ENCODE measurements at places on chromosomes 3 and 15.

GRCh38 chr3:16728770-16729745, 123.8 kb upstream of the DAZL start:
- no peak for DNase-seq

- DNase-seq = no peak
These were observed 168.1 kb downstream of the VPS13C start for GRCh38 chr15:61892140-61892539.

DNA sequence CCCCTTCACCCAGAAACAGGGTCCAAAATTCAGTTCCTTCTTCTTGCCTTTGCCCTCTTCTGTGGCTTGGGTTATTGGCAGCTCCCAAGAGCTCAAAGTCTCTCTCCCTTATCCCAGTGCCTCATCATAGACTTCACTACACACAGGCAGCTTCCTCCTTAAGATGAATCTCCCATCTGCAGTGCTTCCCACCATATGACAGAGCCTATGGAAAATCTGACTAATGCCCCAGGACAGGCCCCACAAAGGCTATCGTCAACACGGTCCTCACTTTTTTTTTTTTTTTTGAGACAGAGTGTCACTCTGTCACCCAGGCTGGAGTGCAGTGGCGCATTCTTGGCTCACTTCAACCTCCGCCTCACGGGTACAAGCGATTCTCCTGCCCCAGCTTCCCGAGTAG, 194.1 kb downstream of the MEX3B start:
- no peak for DNase-seq

GRCh38 chr3:169315996-169316395, 347.5 kb downstream of the MECOM start:
- DNase-seq = no peak

- no peak for DNase-seq
These were observed 60.5 kb downstream of the RAB7A start for GRCh38 chr3:128786434-128787020.

DNA sequence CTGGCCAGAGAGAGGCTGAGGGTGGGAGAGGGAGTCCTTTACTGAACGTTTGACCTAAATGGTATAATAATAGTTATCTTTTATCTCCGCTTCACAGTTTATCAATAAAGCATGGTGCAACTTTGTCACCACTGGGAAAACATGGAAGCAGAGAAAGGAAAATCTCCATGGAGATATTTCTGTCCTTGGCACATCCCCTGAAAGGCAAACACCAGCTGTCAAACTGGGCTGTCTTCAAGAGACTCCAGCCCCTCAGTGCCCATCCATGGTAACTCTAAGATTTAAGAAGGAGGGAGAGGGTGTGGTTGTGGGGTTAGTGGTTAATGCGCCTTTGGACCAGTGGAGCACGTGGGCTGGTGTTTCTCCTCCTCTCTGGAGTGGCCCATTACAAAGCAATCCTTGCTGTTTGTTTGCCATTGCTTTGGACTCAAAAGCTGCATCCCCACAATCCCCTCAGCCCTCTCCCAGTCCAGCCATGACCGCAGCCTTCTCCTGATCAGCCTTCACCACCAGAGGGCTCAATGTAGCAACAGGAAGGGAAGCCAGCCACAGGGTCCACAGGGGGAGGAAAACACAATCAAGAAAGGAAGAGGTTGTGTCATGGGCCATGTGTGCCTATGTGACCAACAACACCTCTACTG, 38.2 kb upstream of the FAM174B start:
- DNase-seq = no peak

DNA sequence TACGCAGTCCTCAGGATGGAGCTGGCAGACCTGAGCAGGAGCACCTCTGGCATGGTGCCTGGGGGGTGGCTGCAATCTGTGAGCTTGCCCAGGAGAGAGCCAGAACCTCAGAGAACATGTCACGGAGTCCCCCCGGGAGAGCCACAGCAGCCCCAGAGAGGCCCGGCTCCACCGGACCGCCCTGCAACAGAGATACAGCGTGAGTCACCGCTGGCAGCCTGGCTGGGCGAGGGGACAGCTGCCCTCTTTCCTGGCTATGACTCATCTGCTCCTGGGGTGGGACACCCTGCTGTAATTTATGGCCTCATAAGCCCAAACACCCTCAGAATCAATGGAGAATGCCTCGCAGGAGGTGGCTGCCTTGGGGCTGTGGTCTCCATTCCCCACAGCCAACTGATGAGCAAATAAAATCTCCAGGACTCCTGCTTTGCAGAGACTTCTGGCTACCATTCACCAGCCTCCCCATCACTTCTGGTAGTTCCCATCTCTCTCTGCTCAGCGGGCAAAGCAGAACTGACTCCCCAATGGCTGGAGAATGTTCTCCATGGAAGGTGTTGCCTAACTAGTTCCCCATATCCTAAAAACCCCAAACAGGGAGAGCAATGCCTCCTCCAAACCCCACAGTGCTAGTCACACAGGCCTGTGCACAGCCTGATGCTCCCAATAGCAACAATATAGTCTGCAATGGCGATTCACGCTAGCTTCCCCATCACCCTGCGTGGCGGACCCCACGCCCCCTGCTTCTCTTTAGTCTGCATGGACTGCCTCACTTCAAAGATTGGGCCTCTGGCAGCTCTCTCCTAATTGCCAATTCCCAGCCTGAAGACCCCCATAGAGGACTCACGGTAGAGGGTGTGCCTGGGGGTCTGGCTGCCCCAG, 21.6 kb downstream of the ACSBG1 start:
- no peak for DNase-seq

DNA sequence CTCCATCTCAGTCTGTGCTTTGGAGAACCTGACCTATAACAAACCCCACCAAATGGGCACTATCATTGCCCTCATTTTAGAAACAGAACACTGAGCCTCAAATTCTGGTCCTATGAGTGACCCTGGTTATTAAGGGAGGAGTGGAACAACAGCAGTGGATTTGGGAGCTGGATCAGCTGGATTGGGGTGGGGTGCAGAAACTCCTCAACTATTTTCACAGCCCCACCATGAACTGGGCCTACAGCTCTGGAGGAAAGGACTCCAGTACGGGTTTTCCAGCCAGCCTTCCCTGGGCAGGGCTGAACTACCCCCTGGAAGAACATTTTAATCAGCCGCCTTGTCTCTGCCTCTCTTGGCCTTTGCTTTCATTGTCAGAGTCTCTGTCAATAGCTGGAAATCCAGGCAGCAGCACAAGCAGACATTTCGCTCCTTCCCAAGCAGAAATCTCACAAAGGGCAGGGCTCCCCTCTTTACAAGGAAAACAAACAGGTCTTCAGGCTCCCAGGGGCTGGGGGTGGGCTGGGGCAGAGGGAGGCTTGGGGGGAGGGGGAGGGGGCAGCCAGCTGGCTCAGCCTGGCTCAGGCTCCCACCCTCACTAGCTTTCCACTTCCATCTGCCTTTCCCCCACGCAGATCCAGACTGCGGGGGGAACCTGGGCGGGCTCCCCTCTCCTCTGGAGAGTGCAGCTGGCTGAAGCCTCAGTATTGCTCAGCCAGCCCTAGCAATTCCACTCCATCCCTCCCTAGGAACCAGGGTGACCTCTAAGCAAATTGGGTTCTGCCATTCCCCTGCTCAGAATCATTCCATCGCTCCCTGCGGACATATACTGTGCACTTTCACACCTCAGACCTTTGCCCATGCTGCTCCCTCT, 13.7 kb upstream of the TLE3 start:
- DNase-seq = peak; percentile 79

DNA sequence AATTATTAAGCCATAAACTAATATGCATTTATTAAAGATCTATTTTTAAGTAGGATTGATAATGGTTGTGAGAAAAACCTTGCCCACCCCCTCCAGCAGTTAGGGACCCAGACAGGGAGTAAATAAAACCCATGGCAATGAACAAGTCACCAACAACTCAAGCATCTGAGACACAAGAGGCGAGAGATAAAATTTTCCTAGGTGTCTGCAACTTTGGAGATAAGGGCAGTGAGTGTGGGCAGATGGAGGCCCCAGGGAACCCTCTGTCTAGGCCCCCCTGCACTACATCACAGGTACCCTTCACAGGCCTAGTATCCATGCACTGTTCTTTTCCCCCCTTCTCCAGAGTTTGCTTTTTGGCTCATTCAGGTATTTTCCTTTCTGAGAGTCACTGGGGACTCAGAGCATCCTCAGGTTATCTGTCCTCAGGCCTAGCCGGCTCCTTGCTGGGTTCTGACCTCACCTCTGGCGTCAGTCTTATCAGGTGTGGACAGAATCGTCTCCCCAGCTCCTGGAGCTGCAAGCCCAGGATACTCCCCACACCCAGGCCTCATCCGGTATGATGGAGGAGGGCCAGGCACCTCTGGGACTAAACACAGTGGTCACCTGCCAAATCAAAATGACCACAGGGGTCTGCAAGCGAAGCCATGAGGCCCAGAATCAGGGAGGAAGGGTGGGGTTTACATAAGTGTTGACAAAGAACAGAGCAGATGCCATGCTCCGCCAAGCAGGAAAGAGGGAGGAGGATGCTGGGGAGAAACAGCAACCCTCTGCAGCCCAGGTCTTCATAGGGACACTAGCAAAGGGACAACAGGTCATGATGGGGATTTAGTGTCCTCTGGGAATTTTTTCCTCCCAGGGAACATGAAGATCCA, 50.4 kb downstream of the CCNL1 start:
- no peak for DNase-seq

DNA sequence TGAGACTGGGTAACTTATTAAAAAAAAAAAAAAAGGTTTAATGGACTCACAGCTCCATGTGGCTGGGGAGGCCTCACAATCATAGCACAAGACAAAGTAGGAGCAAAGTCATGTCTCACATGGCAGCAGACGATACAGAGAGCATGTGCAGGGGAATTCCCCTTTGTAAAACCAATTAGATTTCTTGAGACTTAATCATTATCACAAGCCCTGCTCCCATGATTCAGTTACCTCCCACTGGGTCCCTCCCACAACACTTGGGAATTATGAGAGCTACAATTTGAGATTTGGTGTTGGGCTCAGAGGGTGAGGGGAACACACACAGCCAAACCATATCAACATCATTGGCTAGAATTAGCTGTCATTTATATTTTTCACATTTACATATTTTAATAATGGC, 221.0 kb downstream of the RSRC1 start:
- no peak for DNase-seq

DNA sequence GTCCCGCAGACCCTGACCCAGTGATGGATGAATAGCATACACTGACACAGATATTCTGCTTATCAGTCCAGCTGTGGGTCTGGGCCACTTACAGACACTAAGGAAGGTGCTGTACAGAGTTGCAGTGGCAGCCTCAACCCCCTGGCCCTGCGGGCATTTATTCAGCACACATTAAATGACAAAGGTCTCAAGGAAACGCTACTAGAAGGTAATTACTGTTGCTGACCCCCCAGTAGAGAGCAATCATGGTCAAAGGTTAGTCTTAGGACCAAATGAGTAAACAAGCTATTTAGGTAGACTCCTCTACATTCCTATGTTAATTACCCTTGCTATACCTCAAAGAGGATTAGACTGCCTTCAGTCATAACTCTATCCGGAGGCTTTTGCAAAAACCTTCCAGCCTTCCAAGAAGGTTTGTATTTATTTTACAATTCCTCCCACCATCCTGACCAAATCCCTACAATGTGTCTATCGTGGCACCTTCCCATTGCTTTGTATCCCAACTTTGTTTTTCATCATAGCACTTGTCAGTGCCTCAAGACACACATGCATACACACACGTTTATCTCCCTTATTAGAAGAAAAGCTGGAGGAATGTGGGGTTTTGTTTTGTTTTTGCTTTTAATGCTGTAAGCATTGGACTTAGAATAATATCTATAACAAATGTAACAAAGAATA, 227.9 kb downstream of the PYDC2 start:
- DNase-seq = no peak

DNA sequence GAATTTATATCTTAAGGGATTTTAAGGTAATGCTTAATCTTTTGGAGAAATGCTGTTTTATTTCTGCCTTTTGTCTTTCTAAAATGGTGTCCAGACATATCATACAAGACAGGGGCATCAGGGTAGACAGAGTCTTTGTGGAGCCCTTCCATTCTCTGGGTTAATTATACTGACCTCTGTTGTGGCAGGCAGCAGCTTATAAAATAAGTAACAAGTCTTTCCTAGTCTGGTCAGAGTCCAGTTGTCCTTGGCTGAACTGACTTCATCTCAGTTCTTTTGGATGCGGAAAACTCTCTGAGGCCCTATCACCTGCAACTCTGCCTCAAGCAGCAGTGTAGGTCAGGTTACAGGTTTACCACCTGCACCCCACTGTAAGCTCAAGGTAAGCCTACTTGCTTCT, 19.2 kb downstream of the MYNN start:
- DNase-seq = no peak

GRCh38 chr3:126672340-126672739, 17.4 kb upstream of the TXNRD3 start:
- DNase-seq = no peak

- no peak for DNase-seq
These were observed 28.2 kb downstream of the CSTA start for GRCh38 chr3:122353215-122353614.

GRCh38 chr15:62821384-62822131, 221.0 kb upstream of the TPM1 start:
- no peak for DNase-seq

DNA sequence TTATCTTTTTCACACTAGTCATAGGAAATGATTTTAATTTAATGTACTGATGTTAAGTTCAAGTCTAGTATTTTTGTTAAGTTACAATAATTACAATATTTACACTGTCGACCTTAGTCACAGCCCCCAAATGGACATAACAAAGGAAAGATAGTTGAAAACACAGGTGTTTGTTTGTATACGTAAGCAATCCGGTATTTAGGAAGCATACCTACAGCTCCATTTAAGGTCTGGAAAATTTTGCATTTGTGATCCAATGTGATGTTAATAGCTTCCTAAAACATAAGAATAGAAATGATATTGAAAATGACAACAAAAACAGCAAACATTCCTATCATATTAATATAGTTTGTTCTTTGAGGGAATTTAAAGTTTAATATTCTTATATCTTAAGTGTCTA, 56.9 kb downstream of the PLOD2 start:
- DNase-seq = no peak

- no peak for DNase-seq
These were observed 21.6 kb downstream of the COL8A1 start for GRCh38 chr3:99659951-99660350.

DNA sequence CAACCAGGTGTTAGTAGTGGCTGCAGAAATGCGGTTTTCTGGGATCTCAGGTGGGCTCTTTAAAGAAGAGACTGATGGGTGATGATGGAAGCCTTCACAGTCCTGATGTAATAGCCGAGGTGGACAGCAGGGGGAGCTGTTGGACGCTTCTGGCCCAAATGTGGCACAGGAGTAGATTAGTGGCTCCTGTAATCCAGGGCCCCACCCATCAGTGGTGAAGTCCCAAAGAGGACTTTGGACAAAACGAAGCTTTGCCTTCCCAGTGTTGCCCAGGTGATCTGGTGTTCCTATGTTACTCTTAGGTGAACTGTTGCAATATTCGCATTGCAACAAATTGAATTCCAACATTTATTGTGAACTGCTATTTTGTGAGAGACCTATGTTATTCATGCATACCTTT, 31.8 kb upstream of the MYZAP start:
- no peak for DNase-seq

Data from C1 segment of cervical spinal cord (tissue), 14 donors.